ENCODE measurements at places on chromosomes 1 and 21.

GRCh38 chr1:4695241-4695640 lies 40.8 kb downstream of the AJAP1 start:
- no peak for DNase-seq

DNA sequence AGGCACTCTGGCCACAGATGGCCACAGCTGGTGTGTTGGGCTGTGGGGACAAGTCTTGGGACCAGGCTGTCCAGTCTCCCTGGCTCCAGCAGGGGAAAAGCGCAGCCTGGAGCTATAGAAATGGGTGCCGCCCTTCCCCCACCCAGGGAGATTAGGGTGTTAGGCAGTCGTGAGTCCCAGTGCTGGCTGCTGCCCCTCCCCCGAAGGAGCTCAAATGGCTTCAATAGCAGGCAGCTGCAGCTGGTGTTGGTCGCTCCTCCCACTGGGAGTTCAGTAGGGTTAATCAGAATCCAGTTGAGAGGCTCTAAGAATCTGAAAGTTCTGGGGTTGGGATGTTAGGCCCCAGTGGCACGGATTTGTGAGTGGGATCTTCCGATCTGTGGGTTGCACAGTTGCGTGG lies 595.6 kb upstream of the PKN2 start:
- no peak for DNase-seq

DNA sequence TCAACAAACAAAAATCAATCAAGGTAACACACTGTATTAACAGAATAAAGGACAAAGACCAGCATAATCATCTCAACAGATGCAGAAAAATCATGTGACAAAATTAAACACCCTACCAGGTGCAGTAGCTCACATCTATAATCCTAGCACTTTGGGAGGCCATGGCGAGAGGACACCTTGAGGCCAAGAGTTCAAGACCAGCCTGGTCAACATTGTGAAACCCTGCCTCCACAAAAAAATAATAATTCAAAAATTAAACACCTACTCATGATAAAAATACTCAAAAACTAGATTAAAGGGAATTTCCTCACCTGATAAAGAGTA lies 35.3 kb downstream of the PIK3R3 start:
- DNase-seq: no peak

- DNase-seq: peak; percentile 76
Observed at GRCh38 chr1:32464716-32465577, at the start of gene ZBTB8B. Gene ZBTB8B, plus strand, starts transcription at chr1:32465072. Its CDS starts 5,553 bp downstream, at chr1:32470625.

GRCh38 chr1:53685272-53686051 lies 53.5 kb downstream of the GLIS1 start:
- peak; percentile 59 for DNase-seq

- no peak for DNase-seq
Observed at GRCh38 chr1:18794561-18794960, 64.9 kb downstream of the TAS1R2 start.

DNA sequence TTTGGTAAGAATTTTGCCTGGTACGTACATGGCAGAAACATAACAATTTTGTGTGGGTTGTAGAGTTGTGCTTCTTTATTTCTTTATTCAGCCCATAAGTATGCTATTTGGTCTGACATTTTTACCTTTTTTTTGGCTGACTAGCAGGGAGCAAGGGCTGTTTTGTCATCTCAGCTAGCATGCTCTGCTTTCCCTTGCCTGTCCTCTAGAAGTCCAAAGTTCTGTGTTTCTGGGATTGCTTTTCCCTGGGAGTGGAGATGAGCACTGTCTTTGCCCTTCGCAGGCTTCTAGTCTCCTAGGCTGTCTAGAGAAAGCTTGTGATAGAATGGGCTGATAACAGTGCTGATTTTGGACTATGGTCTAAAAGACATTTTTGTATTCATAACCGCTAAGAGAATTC lies 7.5 kb downstream of the UCK2 start:
- no peak for DNase-seq

- peak; percentile 61 for DNase-seq
Observed at GRCh38 chr1:231162297-231162969, 575 bp downstream of the TRIM67 start.

- peak; percentile 41 for DNase-seq
Observed at GRCh38 chr1:111570781-111571181, 48.8 kb upstream of the RAP1A start.

- no peak for DNase-seq
Observed at GRCh38 chr1:201336711-201337450, 40.6 kb downstream of the TNNT2 start.

- peak; percentile 47 for DNase-seq
Observed at GRCh38 chr1:162720996-162721395, 69.5 kb upstream of the HSD17B7 start.

- DNase-seq: no peak
Observed at GRCh38 chr1:113982949-113983348, 3.7 kb downstream of the OLFML3 start.

GRCh38 chr1:213658457-213658856 lies 329.3 kb upstream of the PROX1 start:
- no peak for DNase-seq

- peak; percentile 10 for DNase-seq
Observed at GRCh38 chr1:113874012-113874879, 2.7 kb upstream of the PTPN22 start.

DNA sequence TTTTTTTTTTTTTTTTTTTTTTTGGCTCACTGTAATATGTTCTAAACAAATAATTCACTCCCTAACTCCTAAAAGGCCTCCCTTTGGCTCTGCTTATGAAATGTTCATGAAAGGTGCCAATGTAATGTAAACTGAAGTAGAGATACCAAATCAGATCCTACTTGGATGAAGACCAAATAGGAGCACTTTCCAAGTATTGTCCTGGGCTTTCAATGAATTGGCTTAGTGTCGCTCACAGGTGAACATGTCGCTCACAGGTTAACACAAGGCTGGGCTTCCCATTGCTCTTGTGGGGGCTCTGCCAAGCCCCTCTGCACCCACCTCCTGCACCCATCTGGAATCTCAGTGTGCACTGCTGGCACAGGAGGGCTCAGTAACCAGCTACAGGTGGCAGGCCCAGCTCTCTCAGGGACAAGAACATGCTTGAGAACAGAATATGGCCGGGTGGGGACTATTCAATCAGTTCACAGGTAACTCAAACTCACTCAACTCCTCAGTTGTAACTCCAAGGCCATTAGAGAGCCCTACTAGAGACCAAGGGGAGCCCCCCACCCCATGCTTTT lies 10.6 kb upstream of the CD58 start:
- no peak for DNase-seq

- peak; percentile 46 for DNase-seq
Observed at GRCh38 chr1:242454262-242455051, 70.0 kb downstream of the PLD5 start.

DNA sequence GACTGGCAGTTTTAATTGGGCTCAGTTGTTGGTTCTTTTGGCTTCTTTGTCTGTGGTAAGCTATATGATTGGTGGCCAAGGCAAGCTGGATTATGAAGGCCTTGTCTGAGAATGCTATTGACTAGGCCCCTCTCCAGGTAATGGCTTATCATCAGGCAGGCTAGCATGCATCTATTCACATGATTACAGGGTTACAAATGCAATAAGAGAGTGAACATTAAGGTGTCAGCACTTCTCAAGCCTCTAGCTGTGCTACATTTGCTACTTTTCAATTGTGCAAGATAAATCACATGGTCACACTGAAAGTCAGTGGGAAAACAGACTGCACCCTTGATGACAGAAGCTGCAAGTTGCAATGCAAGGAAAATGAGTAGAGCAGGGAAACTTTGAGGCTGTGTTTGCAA lies 550.9 kb upstream of the TMPRSS15 start:
- no peak for DNase-seq

GRCh38 chr1:156642265-156643048 lies 540 bp downstream of the BCAN start:
- no peak for DNase-seq

GRCh38 chr1:228697207-228698016 lies 37.9 kb upstream of the RHOU start:
- peak; percentile 29 for DNase-seq

DNA sequence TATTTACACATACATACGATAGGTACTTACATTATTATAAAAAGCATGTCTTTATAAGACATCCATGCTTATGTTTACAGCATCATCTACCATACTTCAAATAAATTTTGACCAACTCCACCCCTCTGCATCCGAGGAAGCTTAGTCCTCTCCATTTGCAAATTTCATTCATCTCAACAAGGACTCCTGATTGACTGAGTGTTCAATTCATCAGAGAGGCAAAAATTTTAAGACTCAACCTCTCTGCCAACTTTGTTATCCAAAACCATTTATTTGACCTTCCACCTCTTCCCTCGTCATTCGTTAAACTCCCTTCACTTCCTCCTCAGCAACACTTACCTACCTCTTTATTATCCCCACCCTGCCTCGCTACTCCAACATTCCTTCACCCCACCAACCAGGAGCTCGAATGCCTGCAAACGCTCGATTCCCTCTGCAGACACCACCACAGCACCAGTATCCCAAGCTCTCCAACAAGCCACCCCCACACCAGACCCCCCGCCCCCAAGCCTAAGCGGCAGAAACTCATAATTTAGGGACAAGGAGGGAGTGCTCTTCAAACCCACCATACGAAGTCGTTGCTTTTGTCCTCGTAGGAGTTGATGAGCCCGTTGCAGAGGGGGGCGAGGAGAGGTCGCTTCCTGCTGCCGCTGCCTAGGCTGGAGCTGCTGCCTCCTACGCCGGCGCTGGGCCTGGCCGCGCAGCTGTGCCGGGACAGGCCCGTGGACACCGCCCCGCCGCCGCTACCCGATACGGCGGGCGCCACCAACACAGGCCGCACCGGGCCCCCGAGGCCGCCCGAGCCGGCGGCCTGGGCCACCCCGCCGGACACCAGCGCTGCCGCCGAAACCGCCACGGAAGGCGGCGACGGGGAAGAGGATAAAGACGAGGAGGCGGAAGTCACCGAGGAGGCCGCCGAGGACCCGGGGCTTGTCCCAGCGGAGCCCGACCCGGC lies 803 bp downstream of the COP1 start:
- DNase-seq: peak; percentile 57

GRCh38 chr1:119565131-119565772 lies 58.2 kb downstream of the HSD3B1 start:
- no peak for DNase-seq

DNA sequence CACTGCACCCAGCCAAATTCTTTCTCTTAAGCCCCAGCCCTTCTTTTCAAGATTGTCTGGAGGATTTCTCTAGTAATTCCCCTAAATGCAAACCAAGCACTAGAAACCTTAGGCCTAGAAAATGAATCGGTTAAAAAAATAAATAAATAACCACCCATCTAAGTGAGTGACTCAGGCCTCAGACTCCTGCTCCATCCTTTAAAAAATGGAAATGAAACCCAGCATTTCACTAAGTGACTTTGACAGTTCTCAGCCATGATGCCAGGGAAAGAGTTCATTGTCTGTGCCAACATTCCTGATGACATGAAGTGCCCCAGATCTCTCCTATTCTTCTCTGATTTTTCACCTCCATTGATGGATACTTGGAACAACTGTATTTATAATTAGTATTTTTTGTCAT lies 415.2 kb upstream of the DAB1 start:
- peak; percentile 18 for DNase-seq

GRCh38 chr1:201400212-201400851 lies 1.2 kb upstream of the LAD1 start:
- no peak for DNase-seq

GRCh38 chr1:196305216-196305615 lies 303.0 kb downstream of the KCNT2 start:
- DNase-seq: no peak

- DNase-seq: peak; percentile 46
Observed at GRCh38 chr1:89802841-89803240, 18.0 kb upstream of the LRRC8D start.

- DNase-seq: no peak
Observed at GRCh38 chr1:180762796-180763195, 131.0 kb downstream of the XPR1 start.

DNA sequence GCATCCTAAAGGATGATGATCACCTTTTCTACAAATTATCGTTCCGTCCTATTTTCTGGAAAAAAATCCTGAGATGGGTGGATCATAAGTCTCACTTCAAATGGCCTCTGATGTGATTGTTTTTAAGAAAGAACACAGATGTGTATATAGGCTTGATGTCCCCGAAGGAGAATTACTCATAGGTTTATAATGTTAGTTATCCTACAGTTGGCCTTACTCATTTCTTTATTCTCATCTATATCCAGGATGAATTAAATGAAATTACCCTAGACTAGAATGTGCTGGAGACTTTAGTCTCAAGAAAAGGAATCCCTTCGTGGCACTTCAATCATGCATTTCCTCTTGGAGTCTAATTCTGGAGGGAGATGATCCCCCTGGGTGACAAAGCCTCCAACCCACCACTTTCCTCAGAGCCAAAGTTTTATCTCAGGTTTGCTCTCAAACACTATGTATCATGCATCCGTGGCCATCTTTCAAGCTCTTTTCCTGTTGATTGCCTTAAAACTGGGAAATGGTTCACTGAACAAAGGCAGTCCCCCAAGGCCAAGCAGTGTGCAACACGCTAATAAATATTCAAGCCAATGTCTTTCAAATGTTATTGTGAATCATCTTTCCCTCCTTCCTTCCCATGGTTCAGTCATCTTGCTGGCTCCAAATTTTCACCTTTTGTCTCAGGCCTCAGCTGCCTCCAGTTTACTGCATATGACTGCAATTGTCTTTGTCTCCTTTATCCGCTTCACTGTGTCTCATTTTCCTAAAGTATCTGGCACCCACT lies 32.5 kb upstream of the SMYD2 start:
- DNase-seq: peak; percentile 45

- DNase-seq: peak; percentile 11
Observed at GRCh38 chr1:90964444-90965035, 57.3 kb downstream of the ZNF644 start.

DNA sequence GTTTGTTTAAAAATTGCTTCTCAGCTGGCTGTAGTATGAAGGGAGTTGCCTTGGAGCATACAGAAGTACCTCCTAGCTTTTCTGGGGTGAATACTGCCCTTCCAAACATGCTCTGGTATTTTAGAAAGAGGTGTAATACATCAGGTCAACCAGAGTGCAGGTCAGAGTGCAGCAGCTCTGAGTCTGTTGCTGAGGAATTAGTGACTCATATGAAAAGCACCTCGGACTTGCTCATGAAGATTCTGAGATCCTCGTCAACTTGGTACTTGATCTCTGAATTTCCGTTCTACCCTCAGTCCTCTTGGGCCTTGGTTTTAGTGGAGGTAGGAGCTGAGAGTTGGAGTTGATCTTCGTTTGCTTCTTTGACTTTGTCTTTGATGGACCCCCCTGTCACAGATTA lies 67.3 kb downstream of the NOS1AP start:
- peak; percentile 89 for DNase-seq

DNA sequence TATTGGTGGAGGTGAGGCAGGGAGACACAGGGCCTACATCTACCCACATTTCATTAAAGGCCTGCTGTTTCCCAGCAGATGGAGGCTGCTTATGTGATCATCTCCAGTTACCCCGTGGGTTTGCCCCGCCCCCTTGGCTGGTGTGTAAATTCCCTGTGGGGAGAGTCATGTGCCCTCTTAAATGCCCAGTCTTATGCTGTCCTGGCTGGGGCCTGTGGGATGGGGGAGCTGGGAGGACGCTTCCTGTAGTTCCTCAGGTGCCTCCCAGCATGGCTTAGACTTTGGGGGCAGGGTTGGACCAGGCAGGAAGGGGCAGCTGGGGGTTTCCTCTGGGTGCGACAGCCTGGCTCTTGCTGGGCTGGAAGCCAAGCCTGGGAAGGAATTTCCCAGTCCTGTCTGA lies 15.5 kb upstream of the CITED4 start:
- DNase-seq: peak; percentile 97
